ENCODE measurements at places on chromosomes 2 and 18.
A peak's percentile ranks its signal among the peaks of the same experiment; 100 is the strongest.

GRCh38 chr2:138522556-138522955, 21.0 kb downstream of the SPOPL start:
- DNase-seq = no peak

GRCh38 chr2:165273176-165273575, 34.0 kb downstream of the SCN2A start:
- no peak for DNase-seq

- no peak for DNase-seq
These were observed 6.2 kb upstream of the CNTNAP5 start for GRCh38 chr2:124018890-124019289.

GRCh38 chr18:79790996-79791972, 6.5 kb upstream of the KCNG2 start:
- no peak for DNase-seq

GRCh38 chr2:158575051-158575635, 118.4 kb downstream of the PKP4 start:
- no peak for DNase-seq

DNA sequence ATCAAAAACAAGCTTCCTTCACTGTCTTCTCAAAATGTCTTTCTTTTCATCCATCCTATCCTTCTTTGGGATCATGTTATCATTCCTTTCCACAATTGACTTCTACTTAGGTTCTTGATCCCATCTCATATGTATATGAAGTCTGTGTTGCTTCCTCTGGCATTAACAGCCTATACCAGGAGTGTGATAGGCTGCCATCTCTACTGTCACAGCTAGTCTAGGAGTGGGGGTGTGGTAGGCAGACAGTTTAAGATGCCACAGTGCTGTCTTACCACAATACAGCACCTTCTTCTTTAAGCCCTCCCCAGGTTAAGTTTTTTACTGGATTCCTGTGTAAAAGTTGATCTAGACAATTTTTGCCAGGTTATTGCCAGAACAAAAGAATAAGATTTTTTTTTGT, 3.7 kb upstream of the HTR2B start:
- DNase-seq = no peak

DNA sequence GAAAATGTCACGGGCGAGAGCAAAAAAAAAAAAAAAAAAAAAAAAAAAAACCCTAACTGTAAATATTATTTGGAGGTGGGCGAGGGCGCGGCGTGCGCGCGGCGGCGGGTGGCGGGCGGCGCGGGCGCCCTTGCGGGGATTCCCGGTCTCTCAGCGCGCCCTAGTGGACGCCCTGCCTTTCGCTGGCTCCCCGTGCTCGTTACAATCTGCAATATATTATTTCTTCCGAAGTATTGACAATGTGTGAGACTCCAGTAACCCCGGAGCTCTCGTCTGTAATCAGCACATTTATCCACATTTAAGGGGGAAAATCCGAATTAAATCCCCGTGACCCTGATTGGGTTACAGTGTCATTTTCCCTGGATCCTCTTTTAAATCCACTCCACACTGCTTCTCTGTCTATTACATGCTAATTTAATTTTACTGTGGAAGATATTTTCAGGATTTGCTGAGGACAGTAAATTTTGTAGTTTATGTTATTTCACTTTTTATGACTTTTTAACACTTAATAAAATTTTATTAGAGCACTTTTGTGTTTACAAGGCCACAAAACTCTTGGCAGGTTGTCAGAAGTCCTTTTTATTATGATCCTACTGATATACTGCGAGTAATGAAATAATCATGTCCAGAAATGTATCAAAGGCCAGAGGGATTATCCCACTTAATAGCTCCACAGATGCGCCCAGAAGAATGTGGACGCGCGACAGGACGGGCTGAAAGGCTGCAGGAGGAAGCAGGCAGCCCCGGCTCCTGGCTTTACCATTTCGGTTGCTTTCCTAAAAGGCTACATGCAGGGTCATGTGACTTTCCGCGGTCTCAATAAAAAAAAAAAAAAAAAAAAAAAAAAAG, 369.1 kb downstream of the MTX2 start:
- peak; percentile 75 for DNase-seq

- DNase-seq = no peak
These were observed 597.1 kb downstream of the ARHGAP15 start for GRCh38 chr2:143726151-143726845.

- DNase-seq = no peak
These were observed 201.5 kb upstream of the RAB6C start for GRCh38 chr2:129777762-129778583.

GRCh38 chr2:227325839-227326195, 766 bp downstream of the MFF start:
- DNase-seq = peak; percentile 52

- DNase-seq = no peak
These were observed 186.6 kb downstream of the GBX2 start for GRCh38 chr2:235981631-235982030.

GRCh38 chr2:111165084-111165483, 44.4 kb downstream of the BCL2L11 start:
- no peak for DNase-seq

DNA sequence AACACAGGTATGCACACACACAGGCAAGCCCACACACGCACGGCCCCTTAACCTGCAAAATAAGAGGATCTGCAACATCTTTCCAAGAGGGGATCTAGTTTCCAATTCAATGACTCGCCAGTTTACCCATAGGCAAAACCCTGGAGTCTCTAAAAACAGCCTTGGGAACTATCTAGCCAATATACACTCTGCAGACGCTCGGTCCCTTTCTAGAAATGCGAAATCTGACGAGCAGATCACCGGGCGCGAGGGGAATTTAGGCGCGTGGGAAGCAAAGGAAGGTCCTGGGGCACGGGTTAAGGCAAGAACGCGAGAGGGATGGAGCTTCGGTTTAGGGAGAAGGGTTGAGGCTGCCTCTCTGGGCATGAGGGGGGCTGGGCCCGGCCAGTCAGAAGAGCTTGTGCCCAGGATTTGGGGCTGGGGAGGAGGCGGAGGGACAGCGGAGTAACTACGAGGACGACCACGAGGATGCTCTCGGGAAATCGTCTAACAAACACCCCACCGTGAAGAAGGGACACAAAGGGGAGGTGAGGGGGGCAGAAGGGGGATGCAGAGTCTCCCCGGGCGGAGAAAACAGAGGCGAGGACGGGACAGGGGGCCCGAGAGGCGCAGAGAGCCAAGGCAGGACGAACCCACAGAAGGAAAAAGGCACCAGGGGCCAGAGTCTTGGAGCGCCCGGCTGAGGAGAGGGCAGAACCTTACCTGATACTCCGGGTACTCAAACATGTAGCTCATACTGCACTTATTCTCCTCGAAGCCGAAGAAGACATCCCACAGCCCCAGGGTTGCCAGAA, 542 bp downstream of the PGAP1 start:
- DNase-seq = peak; percentile 73

GRCh38 chr2:76450024-76450475, 739.3 kb upstream of the GCFC2 start:
- no peak for DNase-seq

DNA sequence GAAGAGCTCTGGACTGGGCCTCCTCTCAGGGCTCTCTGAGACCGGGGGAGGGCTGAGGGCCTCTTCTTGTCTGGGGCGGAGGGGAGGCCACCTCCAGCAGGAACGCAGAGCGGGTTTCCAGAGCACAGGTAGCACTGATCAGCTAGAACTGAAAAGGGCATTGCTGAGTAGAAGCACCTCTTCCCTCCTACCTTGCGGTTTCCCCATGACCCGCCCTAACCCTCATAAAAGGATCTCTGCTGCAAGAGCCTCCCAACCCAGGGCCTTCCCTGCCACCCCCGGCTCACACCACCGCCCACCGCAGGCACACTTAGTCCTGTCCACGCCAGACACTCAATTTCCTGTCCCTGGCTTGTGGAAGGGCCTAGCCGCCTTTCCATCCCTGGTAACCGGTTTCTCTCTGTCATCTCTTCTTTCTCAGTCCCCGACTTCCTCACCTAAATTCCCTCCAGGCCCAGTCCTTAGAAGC, 966 bp downstream of the ADCY3 start:
- DNase-seq = peak; percentile 46

GRCh38 chr2:110713513-110714362, 18.6 kb upstream of the ACOXL start:
- DNase-seq = peak; percentile 66

- DNase-seq = no peak
These were observed 34.8 kb upstream of the TAF1B start for GRCh38 chr2:9808334-9809063.

DNA sequence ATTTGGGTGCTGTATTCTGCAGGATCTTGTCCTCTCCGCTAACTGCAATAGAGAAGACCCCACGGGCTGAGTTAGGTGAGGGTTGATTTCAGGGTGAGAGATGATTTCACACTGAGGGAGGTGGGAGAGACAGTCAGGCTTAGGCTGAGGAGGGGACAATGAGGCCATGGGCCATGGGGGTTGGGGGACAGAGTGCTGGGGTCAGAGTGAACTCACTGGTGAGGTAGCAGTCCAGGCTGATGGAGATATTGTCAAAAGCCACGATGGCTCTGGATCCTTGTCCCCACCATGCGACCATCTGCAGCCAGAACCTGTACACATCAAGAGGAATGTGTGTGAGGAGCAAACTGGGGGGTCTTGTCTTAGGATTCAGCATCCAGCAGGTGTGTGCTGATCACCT, 160.0 kb downstream of the CLIP4 start:
- DNase-seq = no peak

- peak; percentile 5 for DNase-seq
These were observed 33.3 kb upstream of the PGAP1 start for GRCh38 chr2:196959734-196960338.

DNA sequence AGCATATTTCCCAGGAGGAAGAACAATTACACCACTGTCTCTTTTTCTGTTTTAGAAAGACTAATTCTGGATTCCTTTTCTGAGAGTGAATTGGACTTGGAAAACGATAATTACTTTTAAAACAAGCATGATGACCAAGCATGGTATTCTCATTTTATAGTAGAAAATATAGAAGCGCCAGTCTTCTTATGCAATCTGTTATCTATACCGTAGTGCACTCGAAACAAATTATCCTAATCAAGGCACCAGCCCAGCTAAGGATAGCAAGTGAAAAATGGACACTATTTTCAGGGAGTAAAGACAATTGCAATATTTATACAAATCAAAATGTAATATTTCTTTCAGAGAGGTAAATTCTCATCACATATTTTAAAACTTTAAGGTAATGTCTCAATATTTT, 892.1 kb upstream of the POU3F3 start:
- no peak for DNase-seq

GRCh38 chr2:180609626-180610340, 370.6 kb upstream of the UBE2E3 start:
- peak; percentile 40 for DNase-seq

- DNase-seq = no peak
These were observed 87.7 kb downstream of the DGKD start for GRCh38 chr2:233442028-233442310.

DNA sequence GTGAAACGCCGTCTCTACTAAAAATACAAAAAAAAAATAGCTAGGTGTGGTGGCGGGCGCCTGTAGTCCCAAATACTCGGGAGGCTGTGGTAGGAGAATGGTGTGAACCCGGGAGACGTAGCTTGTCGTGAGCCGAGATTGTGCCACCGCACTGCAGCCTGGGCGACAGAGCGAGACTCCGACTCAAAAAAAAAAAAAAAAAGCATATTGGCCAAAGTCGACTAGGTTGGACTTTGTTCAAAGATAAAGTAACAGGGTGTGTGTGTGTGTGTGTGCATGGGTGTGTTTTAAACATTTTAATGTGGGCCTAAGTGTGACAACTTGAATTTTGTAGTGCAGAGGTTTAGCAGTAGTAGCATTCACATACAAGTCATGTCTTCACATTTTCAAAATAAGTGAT, 11.7 kb downstream of the GEMIN6 start:
- no peak for DNase-seq

GRCh38 chr2:65027616-65028244, 28.5 kb upstream of the CEP68 start:
- DNase-seq = no peak

GRCh38 chr2:107354175-107354574, 468.2 kb upstream of the ST6GAL2 start:
- DNase-seq = no peak

GRCh38 chr2:39881948-39882347, 102.9 kb upstream of the THUMPD2 start:
- no peak for DNase-seq

Data from NCI-H69 (cell line).